ENCODE measurements at places on chromosomes 4 and X.

DNA sequence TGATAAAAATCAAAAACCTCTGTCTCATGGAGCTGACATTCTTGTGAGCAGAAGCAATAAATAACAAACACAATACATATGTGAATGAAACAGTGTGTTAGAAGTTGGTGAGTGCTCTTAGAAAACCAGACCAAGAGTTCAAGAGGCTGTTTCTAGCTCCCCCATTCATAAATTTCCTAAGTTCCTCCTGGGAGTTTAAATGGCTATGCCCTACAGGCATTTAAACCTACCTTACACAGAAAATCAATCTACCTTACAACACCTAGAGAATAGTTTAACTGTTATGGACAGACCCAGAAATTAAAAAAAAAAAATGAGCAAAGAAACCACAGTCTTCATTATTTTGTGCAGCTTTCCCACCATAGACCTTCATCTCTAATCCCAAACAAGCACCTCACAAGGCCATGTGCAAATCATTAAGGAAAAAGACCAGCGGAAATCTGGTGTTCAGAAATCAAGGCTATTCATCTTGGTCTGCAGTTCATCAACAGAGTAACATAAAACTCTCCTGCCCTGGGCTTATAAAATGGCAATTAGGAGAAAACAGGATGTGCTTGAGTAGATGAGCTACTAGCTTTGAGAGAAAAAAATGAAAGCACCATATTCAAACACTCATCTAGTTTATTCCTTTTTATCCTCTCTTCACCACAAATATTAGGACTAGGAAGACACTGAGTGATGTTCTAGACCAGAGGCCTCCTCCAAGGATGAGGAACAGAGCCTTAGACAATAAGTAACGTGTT is 147.2 kb downstream of the SHROOM3 start:
- DNase-seq: no peak

DNA sequence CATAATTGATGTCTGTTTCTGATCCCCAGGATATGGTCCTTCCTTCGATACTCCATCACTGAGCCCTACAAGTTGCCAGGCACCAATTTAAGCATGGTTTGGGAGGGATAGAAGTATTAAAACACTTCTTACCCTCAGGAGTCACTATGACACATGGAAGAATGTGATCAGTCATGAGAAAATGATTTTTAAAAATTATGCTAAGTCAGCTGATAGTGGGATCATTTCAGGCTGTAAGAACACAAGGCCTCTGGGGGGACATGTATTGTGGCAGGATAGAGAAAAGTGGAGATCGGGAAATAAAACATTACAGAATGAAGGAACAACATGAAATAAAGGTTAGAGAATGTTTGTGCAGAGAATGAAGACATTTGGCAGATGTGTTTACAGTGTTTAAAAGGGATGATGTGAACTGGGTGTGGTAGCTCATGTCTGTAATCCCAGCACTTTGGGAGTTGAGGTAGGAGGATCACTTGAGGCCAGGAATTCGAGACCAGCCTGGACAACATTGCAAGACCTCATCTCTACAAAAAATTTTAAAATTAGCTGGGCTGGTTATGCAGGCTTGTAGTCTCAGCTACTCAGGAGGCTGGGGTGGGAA is 64.0 kb downstream of the ELOVL6 start:
- no peak for DNase-seq

- DNase-seq: no peak
Measured at GRCh38 chr4:160537681-160538080, 1434.8 kb downstream of the RAPGEF2 start.

GRCh38 chrX:56798866-56799758 is 70.1 kb downstream of the NBDY start:
- DNase-seq: no peak

DNA sequence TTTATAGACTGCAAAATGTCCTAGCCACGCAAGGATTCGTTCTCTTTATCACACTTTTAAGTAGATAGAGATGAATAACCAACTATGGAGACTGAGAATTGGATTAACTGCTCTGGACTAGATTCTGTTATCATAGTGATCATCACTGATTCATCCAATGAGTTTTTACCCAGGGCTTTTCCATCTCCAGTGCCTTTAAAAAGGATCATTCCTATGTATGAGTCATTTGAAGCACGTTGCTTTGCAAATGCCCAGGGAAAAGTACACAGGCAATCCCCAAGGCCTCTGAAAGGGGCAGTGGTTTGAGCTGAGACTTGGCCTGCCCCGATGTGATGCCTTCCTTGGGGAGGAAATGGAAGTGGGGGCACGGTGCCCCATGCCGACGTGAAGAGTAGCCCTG is 122.7 kb upstream of the PSAPL1 start:
- no peak for DNase-seq

DNA sequence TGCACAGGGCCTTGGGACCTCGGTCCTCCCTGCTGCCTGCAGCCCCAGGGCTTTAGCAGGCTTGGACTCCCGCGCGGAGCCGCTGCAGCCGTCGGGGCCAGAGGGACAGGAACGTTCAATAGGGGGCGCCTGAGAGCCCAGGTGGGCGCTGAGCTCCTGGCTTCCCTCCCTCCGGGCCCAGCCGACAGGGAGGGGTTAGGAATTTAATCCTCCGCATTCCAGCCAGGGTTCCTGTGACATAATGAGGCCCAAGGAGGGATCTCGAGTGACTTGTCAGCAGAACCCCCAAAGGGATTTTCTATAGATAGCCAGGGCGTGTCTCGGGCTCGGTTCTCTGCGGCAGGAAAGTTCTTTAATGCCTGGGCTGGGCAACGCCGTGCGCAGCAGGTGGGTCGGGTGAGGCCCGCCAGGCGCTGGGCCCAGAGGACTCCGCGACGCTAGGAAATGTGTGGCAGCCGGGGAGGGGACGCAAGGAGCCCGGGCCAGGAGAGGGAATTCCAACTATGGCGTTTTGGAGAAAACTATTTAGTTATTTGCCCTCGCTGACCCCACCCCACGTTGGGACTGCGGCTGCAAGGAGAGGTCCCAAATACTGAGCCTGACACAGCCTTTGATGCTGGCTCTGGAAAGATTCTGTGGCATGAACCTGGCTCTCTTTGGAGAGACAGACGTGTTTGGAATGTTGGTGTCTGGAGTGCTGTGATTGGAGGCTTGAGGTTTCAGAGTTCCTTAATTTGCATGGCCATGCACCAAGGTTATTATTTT is 285.2 kb upstream of the GATB start:
- no peak for DNase-seq

GRCh38 chr4:80393970-80394250 is 58.4 kb downstream of the CFAP299 start:
- DNase-seq: no peak

GRCh38 chr4:27173280-27173679 is 312.6 kb downstream of the STIM2 start:
- DNase-seq: no peak

DNA sequence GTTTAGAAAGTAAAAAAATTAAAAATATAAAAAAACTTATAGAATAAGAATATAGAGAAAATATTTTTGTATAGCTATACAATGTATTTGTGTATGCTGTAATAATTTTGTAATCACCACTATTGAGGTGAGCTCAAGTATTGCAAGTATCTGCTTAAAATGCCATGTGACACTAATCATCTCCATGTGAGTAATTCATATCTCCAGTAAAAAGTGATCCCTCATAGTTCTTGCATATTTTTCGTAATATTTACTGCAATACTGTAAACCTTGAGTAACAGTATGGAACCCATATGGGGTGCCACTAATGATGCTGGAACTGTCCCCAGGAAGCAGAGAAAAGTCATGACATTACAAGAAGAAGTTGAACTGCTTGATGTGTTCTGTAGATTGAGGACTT is 43.2 kb upstream of the HUWE1 start:
- DNase-seq: no peak

DNA sequence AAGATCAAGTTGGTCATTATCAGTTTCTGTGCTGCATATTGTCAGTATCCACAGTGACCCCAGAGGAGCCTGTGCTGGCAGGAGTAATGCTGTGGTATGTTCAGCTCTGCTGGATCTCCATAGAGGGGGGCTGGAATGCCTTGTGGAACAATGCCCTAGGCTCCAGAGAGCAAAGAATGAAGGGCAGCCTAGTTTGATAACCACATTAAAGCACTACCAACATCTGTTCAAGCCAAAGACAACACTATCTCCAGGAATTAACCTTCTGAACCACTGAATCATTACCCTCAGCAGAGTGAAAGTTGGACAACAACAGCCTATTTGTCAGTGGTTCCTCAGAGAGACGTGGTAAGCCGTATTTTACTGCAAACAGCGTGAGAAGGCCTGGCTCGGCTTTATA is 192.3 kb upstream of the CXorf66 start:
- no peak for DNase-seq

GRCh38 chr4:129622566-129622965 is 526.6 kb downstream of the C4orf33 start:
- no peak for DNase-seq

GRCh38 chrX:24151513-24151912 is 2.0 kb downstream of the ZFX start:
- DNase-seq: no peak

DNA sequence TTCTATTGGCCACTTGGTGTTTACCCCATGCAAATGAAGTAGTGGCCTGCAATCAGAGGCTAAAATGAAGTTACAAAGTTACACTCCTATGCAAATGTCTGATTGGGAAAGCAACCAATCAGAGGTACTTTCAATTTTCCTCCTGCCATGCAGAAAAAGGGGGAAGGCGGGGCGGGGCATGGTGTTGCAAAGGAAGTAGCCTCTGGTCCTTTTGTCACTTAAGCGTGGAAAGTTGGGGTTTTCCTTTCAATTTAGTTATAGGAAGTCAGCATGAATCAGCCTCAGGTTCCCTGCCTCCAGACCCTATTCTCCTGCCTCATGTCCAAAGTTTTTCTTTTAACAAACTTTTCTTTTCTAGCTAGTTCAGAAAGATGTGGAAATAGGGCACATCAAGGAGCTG is 69.3 kb downstream of the GPC4 start:
- DNase-seq: no peak

DNA sequence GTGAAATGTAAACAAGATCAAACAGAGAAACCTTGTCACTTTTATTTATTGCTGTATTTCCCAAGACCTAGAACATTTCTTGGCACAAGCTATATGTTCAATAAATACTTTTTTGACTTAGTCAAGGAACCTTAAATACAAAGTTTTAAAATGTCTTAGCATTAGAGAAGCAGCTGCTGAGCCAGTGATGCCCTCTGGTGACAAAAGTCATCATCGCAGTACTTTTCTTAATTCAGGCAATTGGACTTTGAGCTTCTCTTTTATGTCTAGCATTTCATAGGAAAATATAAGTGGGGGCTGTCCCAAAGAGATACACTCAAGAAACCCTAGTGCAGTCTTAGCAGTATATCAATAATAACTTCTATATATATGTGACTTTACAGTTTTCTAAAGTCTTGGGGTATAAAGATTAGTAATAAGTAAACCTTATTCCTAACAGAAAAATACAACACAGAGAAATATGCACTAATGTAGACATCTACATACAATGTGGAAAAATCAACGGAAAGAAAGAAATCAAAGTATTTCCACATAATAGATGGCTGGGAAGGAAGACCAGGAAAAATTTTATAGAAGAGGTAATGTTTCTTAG is 118.4 kb downstream of the DTHD1 start:
- peak; percentile 18 for DNase-seq
